Caco-2 (cell line): ENCODE measurements at places on chromosomes 16 and 17.

- no peak for DNase-seq
Observed at GRCh38 chr16:72846594-72846993, 201.3 kb downstream of the ZFHX3 start.

GRCh38 chr17:40108970-40109824, 8.8 kb upstream of the NR1D1 start:
- DNase-seq = no peak

GRCh38 chr17:71558901-71559300, 561.9 kb upstream of the SOX9 start:
- no peak for DNase-seq

- no peak for DNase-seq
Observed at GRCh38 chr16:50298591-50299507, 32.5 kb downstream of the ADCY7 start.

- no peak for DNase-seq
Observed at GRCh38 chr16:72989579-72990551, 58.1 kb downstream of the ZFHX3 start.

DNA sequence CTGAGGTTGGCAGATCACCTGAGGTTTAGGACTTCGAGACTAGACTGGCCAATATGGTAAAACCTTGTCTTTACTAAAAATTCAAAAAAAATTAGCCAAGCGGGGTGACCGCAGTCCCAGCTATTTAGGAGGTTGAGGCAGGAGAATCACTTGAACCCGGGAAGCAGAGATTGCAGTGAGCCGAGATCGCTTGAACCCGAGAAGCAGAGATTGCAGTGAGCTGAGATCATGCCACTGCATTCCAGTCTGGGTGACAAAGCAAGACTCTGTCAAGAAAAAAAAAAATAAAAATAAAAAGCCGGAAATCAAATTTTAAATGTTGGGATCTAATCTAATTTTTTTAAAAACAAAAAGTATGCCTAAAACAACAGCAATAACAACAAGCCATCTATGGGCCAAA, 56.3 kb downstream of the ABCC1 start:
- no peak for DNase-seq
